CD4-positive, CD25-positive, alpha-beta regulatory T cell (primary cell): ENCODE measurements at places on chromosomes 11 and 22. TPM values are rescaled to one million over a fixed set of nuclear protein-coding genes. Genes with fewer than 3 reads are reported as not detected.

GRCh38 chr11:45144126-45145082 lies 2.0 kb upstream of the PRDM11 start:
- H3K4me3 ChIP-seq: no peak overlapping the region
- DNase-seq: no peak

The POU2AF3 gene
- not detected for total RNA-seq

DNA sequence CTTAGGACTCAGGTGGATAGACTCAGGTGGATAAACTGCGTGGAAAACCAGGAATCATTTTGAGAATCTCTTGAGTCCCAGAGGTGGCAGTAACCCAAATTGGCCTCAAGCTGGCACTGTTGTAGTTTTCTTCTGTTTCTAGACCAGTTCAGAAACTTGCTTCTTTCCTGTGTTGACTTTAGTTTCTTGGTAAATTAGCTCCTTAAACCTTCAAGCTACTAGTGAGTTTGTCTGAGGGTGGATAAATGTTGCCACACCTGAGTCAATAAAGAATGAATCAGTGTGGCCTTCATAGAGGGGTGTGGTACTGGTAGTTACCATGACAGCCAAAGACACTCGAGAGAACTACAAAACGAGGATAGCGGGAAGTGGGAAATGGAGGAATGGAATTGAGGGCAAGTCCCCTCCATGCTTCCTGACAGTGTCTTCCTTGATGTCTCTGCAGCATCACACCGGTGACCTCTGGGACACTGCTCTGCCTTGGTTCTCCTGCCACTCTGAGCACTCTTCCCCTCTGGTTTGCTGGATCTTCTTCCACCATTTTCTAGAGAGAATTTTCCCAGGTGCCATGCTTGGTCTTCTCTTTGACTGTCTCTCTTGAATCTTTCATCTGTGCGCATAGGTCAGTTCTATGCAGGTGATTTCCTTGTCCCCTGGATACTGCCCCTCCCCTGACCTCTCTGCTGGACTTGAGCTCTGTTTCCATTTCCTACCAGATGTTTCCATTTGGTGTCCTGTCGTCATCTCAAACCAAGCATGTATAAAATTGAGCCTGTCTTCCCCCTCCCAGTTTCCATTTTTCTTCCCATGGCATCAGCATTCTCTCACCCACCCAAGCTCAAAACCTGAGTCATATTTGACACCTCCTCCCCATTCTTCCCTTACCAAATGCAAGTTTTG lies 7.2 kb downstream of the POLD4 start:
- no peaks in the 10 kb centered on the region for H3K27me3 ChIP-seq
- H3K27ac ChIP-seq: peak overlapping the region; percentile 70
- H3K4me3 ChIP-seq: no peak overlapping the region
- no peaks in the 10 kb centered on the region for H3K36me3 ChIP-seq
- H3K4me1 ChIP-seq: peaks cover 35% of the 10 kb centered on the region

DNA sequence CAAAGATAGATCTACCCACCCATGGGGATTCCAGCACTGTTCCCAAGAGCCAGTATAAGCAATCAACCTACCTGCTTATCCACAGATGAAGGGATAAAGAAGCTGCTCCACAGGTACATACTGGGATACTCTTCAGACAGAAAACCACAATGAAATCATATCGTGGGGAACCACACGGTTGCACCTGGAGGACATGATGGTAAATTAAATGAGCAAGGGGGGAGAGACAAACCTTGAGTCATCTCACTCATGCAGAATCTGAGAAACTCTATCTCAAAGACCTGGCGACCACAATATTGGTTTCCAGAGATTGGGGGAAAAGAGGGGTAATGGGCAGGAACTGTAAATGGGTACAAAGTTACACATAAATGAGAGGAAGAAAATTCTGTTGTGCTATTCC lies 14.5 kb downstream of the RGL4 start:
- no peaks in the 10 kb centered on the region for H3K27me3 ChIP-seq
- H3K36me3 ChIP-seq: peaks cover 76% of the 10 kb centered on the region
- no peak for DNase-seq
- H3K4me1 ChIP-seq: peaks cover 18% of the 10 kb centered on the region
- H3K4me3 ChIP-seq: peak overlapping the region; percentile 48

DNA sequence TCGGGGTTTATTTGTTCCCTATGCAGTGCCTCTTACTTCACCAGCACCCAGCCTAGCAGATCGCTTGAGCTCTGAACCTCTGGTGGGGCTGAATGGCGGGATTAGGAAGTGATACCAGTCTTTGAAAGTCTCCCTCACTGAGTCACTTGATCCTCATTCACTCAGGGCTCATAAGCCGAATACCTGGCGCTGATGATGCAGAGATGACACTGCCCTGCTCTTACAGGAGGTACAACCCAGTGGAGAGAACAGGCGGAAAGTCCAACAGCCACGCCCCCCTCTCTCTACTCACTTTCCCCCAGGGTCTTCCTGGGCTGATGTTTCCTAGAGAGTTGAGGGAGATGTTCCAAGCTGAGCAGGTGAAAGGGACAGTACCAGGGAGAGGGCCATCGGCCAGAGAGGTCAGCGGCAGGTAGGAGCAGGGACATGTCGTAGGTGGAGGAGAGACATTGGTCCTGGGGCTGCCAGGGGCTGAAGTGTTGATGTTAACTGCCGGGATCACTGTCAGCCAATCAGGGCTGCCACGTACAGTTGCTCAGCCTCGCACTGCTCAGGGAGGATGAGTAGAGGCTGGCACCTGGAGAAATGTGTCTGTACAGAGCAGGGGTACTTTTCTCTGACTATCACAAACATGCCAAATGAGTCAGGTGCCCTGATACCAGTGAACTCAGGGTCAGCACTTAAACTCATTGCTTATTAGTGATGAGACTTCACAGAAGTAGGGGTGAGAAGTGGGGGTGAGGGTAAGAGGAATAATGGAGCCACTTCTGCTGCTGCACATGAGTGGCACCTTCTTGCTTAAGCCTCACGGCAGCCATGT lies 9.9 kb upstream of the APOBEC3A start:
- no peak overlapping the region for H3K4me3 ChIP-seq
- no peak for DNase-seq
- H3K36me3 ChIP-seq: no peaks in the 10 kb centered on the region
- peaks cover 7% of the 10 kb centered on the region for H3K27me3 ChIP-seq
- no peak overlapping the region for H3K27ac ChIP-seq
- H3K4me1 ChIP-seq: no peaks in the 10 kb centered on the region

DNA sequence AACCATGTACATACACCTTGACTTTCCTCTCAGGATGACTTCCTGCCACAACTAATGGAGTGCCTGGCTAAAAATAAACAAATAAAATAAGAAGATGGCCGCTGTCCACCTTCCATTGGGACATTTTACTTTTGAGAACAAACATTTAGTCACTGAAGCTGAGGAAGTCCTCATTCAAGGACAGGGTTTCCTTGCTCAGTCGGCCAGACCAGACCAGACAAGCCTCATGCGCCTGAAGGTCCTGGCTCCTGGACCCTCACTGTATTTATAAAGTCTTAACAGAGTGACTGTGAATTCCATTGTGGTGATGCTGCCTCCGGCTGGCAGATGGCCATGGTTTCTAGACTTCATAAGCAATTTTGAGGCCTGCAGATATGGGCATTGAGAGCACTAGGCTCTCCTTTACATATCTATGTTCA lies 114.5 kb downstream of the MAML2 start:
- no peak overlapping the region for H3K4me3 ChIP-seq
- H3K4me1 ChIP-seq: peaks cover 12% of the 10 kb centered on the region
- no peak for DNase-seq

DNA sequence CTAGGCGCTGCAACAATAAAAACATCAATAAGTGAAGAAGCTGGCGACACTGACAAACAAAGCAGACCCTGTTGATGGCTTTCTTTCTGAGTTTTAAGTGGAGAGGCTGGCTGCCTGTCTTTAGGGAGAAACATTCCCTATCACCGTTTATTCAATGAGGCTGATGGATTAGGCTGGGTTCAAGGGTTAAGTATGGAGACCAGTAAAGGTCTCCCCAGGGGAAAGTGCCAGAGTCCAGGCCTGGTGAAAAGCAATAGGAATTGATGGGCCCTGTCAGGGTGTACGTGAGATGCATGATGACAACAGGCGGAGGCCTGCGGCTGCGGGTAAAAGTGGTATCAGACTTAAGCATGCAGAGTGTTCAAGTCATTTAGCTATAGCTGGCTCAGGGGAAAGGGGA lies 102.6 kb downstream of the ALX4 start:
- peaks cover 22% of the 10 kb centered on the region for H3K36me3 ChIP-seq
- H3K4me3 ChIP-seq: no peak overlapping the region
- H3K27me3 ChIP-seq: no peaks in the 10 kb centered on the region
- no peak for DNase-seq
- no peaks in the 10 kb centered on the region for H3K4me1 ChIP-seq

DNA sequence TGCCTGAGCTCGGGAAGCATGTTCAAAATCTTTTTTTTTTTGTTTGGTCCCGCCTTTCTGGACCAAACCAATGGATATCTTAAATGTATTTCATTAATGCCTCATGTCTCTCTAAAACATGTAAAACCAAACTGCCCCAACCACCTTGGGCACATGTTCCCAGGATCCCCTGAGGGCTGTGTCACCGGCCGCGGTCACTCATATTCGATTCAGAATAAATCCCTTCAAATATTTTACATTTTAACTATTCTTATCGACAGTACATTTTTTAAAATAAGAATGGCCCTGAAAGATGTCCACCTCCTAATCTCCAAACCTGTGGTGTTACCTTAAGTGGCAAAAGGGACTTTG lies 2.1 kb downstream of the RNH1 start:
- peak overlapping the region; percentile 41 for H3K4me3 ChIP-seq
- no peak for DNase-seq

- peak; percentile 13 for DNase-seq
- no peaks in the 10 kb centered on the region for H3K4me1 ChIP-seq
Measured at GRCh38 chr11:2194877-2195755, 23.5 kb upstream of the TH start.

GRCh38 chr22:18013436-18013835 lies 10.9 kb downstream of the MICAL3 start:
- H3K4me1 ChIP-seq: no peaks in the 10 kb centered on the region
- H3K4me3 ChIP-seq: no peak overlapping the region
- H3K27ac ChIP-seq: no peak overlapping the region
- no peaks in the 10 kb centered on the region for H3K27me3 ChIP-seq
- no peak for DNase-seq

The MMP27 gene
- not detected for total RNA-seq

DNA sequence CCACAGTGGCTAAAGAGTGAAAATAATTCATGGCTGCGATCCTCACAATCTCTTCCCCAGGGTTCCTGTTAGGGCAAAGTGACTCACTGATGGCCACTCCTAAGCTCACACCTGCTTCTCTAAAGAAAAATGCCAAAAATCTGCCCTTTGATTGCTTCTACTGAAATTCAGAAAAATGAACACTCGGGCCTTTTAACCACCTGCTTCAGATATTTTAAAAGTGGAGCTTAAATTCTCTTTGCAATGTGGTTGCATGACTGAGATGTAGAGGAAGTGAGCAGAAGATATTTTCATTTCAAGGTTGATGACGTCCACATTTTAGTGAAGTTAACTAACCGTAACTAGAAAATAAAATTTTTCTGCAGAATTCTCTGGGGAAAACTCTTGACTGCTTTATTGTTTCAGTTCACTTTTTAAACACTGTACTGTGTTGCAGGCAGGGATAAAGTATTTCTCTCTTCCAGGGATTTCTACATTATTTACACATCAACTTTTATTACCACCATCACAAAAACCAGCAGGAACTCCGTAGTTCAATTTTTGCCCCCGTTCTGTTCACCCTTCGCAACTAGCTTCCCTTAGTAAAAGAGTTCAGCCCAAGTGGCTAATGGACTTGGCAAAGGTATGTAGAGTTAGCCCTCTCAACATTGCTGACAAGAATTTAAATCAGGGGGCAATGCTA lies 8.5 kb downstream of the RAB30 start:
- DNase-seq: no peak
- peak overlapping the region; percentile 75 for H3K4me3 ChIP-seq
- H3K27me3 ChIP-seq: no peaks in the 10 kb centered on the region
- H3K27ac ChIP-seq: peak overlapping the region; percentile 72
- H3K36me3 ChIP-seq: no peaks in the 10 kb centered on the region

The LRRC56 gene
- 5.8 TPM for total RNA-seq

GRCh38 chr11:64659417-64660144 lies 63.4 kb downstream of the NRXN2 start:
- no peak overlapping the region for H3K4me3 ChIP-seq
- DNase-seq: no peak
- no peaks in the 10 kb centered on the region for H3K27me3 ChIP-seq

The PRMT3 gene
- 12.3 TPM for total RNA-seq

DNA sequence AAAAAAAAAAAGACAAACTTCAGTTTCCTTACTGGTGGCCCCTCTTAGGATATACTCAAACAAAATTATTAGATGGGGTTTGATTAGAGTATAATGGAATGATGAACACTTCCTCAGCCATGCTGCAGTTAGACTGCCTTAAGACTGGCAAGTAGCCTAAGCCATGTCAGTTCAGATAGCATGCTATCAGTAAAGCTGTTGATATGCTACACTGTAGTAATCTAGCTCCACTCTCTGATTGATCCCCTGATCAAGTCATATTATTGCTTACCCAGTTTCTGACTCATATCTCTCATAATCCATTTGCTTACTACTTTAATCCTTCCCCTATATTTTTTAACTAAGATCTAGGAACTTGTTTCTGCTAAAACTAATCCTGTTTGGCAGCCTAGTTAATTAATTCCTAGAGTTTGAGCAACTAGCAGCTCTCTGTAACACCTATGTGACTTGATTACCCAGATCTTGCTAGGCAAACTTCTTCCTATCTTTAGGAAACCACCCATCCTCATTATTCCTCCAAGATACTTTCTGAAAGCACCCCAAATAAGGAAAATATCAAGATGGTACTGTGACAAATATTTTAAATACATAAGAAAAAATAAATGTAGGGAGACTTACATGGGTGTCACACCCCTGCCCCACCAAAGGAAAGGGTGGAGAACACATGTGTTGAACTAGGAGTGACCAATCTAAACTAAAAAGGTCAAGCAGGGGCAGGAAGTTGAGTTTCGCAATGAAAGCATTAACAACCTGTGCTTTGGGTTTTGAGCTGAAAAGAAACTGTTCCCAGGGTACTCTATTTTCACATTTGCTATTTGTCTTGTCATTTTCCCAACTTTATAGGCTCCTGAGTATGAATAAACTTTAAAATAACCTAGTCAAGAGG lies 43.2 kb downstream of the PIK3C2A start:
- H3K4me3 ChIP-seq: no peak overlapping the region
- peaks cover 24% of the 10 kb centered on the region for H3K4me1 ChIP-seq
- DNase-seq: peak; percentile 8
- no peak overlapping the region for H3K27ac ChIP-seq
- peaks cover 12% of the 10 kb centered on the region for H3K36me3 ChIP-seq

The TIMM10 gene
- 21.2 TPM for total RNA-seq
